ENCODE measurements at places on chromosomes 7 and 10.

DNA sequence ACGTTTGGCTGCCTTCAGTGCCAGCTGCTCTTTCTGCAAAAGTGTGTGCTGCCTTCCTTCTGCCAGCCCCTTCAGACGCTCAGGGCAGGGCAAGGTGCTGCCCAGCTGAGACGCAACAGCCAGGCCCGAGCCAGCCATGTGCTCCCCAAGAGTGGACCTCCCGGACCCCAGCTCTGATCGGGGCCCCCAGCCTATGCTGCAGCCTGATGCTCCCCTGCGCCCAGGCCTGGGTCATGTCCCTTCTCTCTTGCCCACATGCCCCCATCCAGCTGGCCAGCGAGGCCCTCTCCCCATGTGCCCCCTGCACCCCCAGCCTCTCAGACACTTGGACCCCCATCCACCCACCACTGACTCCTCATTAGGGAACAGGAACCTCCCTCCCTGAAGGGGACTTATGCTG lies 17.8 kb downstream of the WDR86 start:
- H3K4me1 ChIP-seq = no peaks in the 10 kb centered on the region
- peaks cover 12% of the 10 kb centered on the region for H3K36me3 ChIP-seq
- no peak overlapping the region for H3K27ac ChIP-seq
- H3K27me3 ChIP-seq = no peaks in the 10 kb centered on the region
- H3K4me3 ChIP-seq = no peak overlapping the region
- DNase-seq = no peak

- no peak overlapping the region for H3K27ac ChIP-seq
- H3K4me1 ChIP-seq = no peaks in the 10 kb centered on the region
- DNase-seq = peak; percentile 27
- H3K4me3 ChIP-seq = no peak overlapping the region
- H3K36me3 ChIP-seq = peaks cover 46% of the 10 kb centered on the region
Measured at GRCh38 chr10:29517352-29517923, 117.3 kb downstream of the SVIL start.

DNA sequence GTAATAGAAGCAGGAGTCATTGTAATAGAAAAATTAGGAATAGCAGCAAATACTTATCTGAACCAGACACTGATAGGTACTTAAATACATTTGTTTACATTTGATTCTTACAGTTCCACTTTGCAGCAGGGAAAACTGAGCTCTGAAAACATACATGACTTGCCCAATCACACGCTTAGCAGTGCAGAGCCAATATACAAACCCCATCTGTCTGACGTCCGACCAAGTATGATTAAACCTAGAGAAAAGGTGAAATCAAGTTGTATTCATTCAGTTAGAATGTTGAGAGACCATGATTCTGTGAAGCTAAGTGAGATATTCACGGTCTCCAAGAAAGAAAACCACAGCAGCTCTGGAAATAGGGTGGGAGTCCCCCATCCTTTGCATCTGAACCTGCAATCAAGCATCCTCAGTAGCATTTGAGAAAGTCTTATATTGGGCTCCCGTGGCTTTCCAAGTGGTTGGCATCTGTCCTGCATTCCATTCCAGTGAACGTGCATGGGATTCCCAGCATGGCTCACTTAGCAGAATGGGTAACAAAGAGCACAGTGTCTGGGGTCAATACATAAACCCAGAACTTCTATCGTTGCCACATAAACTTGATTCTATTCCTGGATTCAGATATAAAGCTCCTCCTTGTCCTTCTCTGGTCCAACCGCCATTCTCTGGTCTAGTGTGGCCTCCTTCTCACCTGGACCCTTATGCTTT lies 148.7 kb upstream of the RSU1 start:
- no peaks in the 10 kb centered on the region for H3K36me3 ChIP-seq
- H3K27ac ChIP-seq = no peak overlapping the region
- H3K4me3 ChIP-seq = no peak overlapping the region
- H3K27me3 ChIP-seq = no peaks in the 10 kb centered on the region

DNA sequence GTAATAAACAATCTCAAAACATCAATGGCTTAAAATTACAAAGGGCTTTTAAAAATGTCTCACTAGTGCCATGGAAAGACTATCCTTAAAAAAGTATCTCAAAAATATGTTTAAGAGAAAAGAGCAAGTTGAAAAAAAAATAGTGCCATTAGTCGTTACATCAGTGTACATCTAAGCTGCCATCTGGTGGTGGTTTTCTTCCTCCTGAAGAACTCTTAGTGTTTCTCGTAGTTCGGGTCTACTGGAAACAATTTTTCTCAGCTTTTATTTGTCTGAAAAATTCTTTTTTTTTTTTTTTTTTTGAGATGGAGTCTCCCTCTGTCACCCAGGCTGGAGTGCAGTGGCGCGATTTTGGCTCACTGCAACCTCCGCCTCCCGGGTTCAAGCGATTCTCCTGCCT lies 5.9 kb upstream of the GARIN1A start:
- no peak for DNase-seq
- H3K27me3 ChIP-seq = no peaks in the 10 kb centered on the region
- no peaks in the 10 kb centered on the region for H3K4me1 ChIP-seq
- H3K36me3 ChIP-seq = no peaks in the 10 kb centered on the region
- H3K27ac ChIP-seq = no peak overlapping the region
- no peak overlapping the region for H3K4me3 ChIP-seq

All from DND-41 (cell line).